ENCODE measurements at places on chromosomes 16 and 17.

DNA sequence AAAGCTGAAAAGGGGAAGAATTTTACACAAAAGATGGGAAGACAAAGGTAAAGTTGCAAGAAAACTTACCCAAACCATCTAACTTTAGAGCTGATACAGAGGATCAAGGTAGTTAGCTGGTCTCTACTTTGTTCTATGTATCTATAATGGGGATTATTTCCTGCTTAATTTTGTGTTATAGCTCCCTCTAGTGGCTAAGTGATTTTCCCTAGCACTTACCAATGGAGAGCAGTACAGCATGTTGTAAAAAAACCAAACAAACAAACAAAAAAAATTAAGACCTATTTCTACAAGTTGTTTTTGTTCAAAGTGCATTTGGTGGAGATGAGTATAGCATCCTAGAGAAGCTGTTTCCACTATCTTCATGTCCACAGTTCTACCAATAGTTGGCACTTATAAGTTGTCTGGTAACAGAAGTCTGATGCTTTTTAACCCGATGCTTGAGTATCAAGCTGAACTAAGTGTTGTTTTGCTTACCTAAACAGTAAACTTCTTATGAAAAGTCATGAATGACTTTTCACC, 7.5 kb downstream of the SRSF1 start:
- no peak for DNase-seq

GRCh38 chr17:71111934-71112333, 942.6 kb downstream of the KCNJ2 start:
- DNase-seq: no peak

DNA sequence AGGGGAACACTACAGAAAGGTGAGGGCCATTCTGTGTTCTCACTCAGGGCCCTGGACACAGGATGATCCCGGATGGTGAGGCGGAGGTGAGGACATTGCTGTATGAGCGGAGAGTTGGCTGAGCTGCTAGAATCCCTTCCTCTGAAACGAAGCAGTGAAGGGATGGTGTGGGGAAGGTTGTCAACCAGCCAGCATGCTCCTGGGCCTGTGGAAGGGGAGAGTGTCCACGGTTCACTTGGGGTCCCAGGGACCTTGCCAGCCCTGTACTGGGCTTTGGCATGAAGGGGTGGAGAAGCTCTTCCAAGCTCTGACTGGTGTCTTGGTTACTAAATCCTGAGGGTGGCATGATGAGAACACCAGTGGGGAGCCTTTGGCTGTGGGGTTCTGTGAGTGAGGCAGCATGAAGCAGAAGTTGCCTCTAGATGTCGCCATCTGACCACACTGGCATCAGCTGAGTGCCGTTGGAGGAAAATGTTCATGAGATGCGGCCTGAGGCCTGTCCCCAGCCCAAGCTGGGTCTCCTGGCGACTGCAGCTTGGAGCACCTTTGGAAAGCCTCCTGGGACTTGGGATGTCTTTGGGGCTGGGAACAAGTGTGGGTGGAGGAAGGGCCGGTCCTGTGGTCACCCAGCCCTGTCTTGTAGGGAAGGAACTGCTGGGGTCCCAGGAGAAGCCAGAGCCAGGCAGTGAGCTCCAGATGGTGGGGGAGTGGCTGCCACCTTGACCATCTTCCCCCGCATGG, 14.8 kb downstream of the PDP2 start:
- DNase-seq: no peak

DNA sequence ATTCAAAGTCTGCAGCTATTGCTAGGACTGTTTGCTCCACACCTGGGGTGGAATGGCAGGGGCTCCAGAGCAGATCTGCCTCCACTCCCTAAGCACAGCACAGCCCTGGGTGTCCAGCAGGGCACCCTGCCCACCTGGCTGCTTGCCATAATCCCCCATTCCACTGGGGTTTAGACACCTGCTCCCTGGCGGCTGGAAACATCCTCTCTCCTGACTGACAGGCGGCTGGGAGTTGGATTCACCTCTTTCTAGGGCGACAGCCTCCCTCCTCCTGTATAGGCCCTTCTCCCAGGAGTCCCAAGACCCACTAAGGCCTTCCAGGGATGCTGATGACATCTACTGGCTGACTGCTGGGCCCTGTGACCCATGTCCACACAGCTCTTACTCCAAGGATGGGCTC, 18.0 kb downstream of the HDAC5 start:
- DNase-seq: no peak

DNA sequence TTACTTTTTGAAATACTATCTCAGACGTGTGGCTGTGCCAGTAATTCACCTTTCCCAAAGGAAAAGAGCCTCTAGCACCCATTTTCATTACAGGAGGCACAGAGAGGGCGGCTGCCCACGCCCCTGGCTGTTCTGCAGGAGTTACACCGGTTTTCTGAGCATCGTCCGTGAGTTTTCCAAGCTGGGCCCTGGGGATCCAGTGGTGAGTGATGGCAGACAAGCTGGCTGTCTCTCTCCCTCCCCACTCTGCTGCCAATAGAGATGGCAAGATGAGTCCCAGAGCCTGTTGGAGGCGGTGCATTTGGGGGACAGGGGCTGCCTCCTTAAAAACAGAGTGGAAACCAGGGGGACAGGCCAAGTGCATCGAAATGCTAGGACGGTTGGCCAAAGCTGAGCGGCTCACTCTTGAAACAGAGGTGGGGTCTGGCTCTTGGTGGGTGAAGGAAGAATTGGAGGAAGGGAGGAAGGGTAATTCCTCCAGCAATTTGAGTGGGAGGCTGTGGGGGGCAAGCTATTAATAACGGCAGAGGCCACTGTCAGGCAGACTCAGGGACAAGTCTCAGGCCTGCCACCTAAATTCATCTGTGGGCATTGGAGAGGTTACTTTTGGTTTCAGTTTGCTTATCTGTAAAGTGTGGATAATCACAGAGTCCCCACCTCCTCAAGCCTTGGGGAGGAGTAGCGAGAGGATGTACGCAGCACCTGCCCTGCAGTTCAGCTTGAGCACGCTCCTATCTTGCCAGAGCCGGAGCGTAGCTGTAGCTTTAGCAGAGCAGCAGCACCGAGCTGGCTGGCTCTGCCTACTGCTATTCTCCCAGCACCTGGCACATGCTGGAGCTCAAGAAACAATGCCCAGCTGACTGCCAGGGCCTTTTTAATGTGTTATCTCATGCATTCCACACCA, 7.5 kb upstream of the NOS2 start:
- DNase-seq: peak; percentile 31

DNA sequence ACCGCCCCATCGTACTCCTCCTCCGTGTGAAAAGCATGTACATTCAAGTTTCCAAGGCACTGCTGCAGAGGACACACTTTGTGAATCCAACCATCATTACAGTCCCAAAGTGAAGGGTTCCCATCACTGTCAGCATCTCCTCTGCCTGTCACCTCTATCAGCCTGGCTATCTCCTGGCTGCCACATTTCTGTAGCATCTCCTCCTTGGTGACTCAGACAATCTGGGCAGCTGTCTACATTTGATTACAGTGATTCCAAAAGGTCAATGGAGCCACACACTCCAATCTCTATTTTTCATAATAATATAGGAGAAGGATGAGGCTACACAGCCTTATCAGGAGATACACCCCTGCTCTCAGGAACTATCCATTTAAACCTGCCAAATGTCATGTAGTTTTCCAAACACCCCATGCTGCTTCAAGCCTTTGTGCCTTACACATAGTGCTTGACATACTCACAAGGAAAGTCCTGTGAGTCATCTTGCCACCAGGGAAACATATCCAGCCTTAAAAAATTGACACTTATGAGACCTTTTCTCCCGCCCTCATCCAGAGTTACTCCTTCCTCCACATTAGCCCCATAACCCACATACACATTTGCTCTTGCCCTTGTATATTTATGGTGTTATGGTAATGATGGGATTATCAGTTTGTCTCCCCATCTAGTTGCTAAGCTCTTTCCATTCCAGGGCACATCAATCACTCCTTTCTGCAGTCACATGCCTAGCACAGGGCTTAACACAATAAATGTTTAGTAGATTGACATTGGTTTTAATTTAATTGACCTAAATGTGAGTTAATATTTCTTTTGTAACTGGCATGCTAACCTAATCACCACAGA, 250.1 kb upstream of the CDH5 start:
- DNase-seq: no peak

DNA sequence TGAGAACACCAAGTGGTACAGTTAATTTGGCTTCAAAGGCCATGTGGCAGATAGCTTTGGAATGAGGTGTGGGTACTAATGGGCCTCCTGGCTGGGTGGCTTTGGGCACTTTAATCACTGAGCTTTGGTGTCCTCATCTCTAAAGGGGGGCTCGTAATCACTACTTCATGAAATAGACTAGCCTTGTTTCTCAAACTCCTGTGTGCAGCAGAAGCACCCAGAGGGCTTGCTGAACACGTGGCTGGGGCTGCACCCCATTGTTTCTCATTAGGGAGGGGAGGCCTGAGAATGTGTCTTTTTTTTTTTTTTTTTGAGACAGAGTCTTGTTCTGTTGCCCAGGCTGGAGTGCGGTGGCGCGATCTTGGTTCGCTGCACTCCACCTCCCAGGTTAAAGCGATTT, 5.8 kb downstream of the EPN2 start:
- no peak for DNase-seq

DNA sequence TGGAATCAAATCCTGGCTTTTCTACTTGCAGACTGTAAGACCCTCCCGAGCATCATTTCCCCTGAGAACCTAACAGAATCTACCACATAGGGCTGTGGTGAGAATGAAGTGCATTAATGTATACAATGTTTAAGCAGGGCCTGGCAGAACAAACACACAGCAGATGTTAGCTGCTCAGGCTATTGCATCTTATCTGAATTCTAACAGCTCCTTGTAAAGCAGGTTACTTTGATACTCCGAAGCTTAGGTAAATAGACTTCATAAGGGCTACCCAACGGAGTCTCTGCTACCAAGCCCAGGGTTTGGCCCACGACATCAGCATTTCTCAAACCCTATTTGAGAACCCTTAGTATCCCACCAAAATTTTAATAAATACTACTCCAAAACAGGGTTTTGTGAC, 24.4 kb upstream of the NOS2 start:
- DNase-seq: no peak

- no peak for DNase-seq
Measured at GRCh38 chr16:89536371-89536770, 24.1 kb upstream of the RPL13 start.

DNA sequence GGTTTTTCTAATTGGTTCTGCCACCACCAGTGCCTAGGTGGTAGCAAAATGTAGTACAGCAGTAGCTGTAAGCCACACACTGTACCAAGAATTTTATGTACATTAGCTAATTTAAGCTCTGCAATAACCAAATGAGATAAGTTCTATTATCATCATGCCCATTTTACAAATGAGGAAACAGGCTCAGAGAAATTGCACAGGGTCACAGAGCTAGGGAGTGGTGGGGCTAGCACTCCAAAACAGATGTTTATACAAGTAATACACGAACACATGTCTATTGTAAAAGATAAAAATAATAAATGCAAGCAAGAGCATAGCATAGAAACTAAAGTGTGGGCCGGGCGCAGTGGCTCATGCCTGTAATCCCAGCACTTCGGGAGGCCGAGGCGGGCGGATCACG, 13.6 kb downstream of the RSAD1 start:
- no peak for DNase-seq

DNA sequence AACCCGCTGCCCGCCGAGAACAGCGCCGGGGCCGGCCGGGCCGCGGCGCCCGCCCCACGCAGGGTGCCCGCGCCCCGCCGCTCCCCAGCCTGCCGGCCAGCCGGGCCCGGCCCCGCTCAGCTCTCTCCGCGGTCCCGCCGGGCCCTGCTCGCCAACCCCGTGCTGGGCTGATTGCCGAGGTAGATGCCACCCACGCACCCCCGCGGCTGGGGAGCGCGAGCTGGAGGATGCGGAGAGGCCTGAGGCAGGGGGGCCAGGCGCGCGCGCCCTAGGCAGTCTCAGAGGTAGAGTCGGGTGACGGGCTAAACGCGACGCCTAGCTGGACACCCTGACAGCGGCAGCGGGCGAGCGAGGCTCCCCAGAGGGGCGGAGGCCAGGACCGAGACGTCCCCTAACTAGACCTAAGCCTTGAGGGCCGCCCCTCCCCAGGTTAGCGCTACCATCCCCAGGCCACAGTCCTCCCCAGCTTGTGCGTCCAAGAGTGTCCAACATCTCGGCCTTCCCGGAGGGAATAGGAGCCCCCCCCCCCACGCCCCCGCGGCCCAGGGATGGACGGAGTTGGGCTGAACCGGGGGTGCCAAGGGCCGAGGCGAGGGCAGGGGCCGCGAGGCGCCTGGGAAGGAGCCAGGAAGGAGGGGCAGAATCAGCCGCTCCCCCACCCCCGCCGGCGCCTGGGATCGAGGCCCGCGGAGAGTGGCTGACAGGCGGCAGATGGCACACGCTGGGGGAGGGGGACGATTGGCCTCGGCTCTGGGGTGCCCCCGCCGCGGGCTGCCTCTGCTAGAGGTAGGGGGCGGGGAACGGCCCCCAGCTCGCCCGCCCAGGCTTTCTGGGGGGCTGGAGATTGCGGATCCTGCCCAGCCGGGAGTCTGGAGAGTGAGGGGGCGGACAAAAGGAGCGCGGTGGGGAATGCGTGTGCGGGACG, 2.5 kb upstream of the ZNF423 start:
- no peak for DNase-seq

- DNase-seq: no peak
Measured at GRCh38 chr17:64003526-64004121, 5.5 kb downstream of the PRR29 start.

GRCh38 chr16:15587152-15587825, 55.7 kb downstream of the MARF1 start:
- no peak for DNase-seq

DNA sequence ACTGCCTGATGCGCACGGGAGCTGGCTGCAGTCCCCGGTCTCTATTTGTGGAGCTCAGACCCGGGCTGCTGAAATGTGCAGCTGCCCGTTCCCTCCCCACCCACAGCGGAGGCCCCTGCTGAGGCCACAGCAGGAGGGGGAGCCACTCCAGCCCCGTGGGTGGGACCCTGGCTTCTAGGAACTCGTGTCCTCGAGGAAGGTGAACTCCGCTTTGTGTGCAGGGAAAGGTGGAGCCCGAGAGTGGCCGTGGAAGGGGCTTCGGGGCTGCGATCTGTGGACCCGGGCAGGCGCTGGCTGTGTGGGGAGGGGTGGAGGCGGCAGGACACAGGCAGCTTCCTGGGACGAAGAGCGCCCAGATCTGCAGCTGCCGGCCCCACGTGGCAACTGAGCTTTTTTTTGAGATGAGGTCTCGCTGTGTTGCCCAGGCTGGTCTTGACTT, 2.9 kb downstream of the CCDC154 start:
- no peak for DNase-seq

DNA sequence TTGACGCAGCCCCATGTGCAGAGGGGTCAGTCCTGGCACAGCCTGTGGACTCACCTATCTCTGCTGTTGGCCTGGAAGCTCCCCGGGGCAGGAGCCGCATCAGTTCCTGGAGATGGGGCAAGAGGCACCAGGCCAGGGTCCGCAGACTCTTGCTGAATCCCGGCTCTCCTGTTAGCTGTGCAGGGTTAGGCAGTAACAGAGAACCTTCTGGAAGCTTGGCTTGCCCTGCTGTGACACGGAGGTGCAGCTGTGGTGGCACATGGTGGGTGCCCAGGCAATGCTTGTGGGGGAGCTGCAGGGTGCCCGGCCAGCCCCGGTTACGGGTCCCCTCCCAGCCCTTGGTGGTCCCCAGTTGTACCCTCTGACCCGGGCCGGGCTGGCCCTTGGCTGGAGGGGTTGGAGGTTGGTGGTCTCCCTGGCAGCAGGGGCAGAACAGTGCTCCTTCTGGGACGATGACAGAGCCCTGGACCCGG, 26.0 kb upstream of the ZNF469 start:
- DNase-seq: no peak

GRCh38 chr16:48235556-48236136, 8.5 kb upstream of the LONP2 start:
- no peak for DNase-seq

Measured in T-helper 1 cell (primary cell).